ENCODE measurements at places on chromosomes 3 and 15. TPM values are rescaled to one million over a fixed set of nuclear protein-coding genes. Genes with fewer than 3 reads are reported as not detected.
A peak's percentile ranks its signal among the peaks of the same experiment; 100 is the strongest.

DNA sequence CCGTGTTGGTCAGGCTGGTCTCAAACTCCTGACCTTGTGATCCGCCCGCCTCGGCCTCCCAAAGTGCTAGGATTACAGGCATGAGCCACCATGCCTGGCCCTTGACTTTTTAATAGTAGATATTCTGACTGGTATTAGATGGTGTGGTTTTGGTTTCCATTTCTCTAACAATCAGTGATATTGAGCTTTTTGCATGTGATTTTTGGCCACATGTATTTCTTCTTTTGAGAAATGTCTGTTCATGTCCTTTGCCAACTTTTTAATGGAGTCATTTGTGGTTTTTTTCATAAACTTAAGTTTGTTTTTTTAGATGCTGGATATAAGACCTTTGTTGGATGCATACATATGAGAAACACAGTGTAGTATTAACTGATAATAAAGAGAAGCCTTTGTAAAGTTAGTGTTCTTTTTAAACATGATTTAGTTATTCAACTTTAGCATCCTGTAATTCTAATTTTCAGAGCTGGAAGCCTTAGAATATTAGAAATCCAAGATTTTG is 280.8 kb downstream of the RBMS3 start:
- no peaks in the 10 kb centered on the region for H3K27me3 ChIP-seq
- H3K4me3 ChIP-seq, result no peak overlapping the region
- H3K36me3 ChIP-seq, result no peaks in the 10 kb centered on the region
- H3K4me1 ChIP-seq, result no peaks in the 10 kb centered on the region

DNA sequence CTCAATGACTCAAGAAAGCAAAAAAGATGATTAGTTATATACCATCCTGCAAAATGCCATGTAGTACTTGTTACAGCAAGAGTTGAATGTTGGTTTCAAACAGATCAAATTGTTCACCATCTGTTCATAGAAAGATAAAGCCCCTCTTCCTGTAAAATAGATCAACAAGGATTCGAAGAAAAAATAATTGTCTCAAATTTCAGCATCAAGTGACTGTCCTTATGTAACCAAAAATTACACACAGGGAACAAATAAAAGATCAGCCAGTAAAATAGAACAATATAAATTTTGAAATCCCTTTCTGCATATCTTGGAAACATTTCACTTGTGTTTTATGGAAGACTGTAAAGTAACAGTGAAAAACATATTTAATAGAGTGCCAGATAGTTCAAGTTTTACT is 165.1 kb upstream of the STAC start:
- H3K27me3 ChIP-seq, result no peaks in the 10 kb centered on the region
- H3K36me3 ChIP-seq, result no peaks in the 10 kb centered on the region
- no peaks in the 10 kb centered on the region for H3K4me1 ChIP-seq
- DNase-seq, result no peak
- no peak overlapping the region for H3K4me3 ChIP-seq
- H3K27ac ChIP-seq, result no peak overlapping the region

DNA sequence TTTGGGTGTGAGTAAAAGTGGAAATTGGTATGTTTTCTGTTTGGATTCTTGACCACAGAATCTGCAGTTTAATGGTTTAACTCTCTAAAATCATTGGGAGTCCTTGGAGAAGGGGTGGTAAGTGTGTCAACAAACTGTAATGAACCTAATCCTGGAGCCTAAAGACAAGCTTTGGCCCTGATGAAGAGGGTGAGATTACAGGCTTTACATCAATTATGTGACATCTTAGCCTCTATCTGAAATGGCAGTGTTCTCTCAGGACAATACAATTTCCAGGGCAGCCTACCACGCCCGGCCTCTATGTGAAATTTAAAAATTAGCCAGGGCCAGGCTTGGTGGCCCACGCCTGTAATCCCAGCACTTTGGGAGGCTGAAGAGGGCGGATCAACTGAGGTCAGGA is 4.3 kb upstream of the PKM start:
- no peaks in the 10 kb centered on the region for H3K27me3 ChIP-seq
- peaks cover 46% of the 10 kb centered on the region for H3K4me1 ChIP-seq
- H3K36me3 ChIP-seq, result peaks cover 5% of the 10 kb centered on the region

PPP1R14D gene
- not detected for total RNA-seq

- DNase-seq, result no peak
- peaks cover 62% of the 10 kb centered on the region for H3K4me1 ChIP-seq
- H3K27me3 ChIP-seq, result no peaks in the 10 kb centered on the region
- no peak overlapping the region for H3K27ac ChIP-seq
Observed at GRCh38 chr3:56899851-56900250, 98.1 kb upstream of the ARHGEF3 start.

DNA sequence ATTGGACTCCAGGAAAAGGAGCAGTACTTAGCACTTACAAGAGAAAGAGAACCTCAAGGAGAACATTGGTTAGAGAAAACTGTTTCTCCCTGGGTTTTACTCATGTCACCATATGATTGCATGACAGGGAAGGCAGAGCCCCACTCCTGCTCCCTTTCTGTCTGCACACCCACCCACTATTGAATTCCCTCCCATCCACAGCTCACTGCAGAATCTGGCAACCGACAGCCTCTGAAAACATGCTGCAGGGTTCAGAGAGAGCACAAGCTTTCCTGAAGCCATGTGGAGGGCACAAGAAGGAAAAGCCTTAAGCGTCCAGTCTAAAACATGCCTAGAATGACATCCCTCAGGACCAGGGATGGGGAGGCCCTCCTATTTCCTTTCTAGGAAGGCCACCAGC is 3.0 kb upstream of the IL17RD start:
- DNase-seq, result no peak
- H3K27me3 ChIP-seq, result peaks cover 52% of the 10 kb centered on the region
- no peak overlapping the region for H3K4me3 ChIP-seq
- no peaks in the 10 kb centered on the region for H3K36me3 ChIP-seq

TNFAIP8L3 gene
- total RNA-seq, result not detected

DNA sequence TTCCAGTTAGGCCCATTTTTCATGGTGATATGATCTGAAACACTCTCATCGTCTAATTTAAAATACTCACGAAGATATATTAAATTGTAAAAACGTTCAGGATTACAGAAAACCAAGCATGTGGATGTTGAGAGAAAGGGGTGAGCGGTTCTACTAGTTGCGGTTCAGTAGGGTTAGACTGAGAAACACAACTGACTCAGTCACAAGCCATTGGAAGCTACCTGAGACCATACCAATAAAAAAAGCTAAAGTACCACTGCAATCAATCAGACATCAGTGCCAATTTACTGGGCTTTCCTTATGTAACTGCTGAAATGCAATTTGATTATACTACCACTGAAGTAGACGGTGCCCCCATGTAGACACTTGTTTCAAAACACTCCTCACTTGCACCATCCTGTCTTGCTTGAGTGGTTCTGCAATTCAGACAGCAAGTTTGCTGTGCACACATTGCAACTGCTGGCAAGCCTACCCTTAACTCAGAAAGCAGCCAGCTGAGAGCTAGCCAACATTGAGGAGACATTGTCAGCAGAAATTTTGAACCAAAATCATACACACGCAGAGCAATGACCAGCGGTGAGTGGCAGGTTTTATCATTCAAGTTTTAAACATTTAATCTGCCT is 368.7 kb upstream of the ARHGEF26 start:
- H3K27me3 ChIP-seq, result no peaks in the 10 kb centered on the region
- H3K36me3 ChIP-seq, result no peaks in the 10 kb centered on the region
- no peak overlapping the region for H3K4me3 ChIP-seq
- no peak overlapping the region for H3K27ac ChIP-seq
- H3K4me1 ChIP-seq, result no peaks in the 10 kb centered on the region

PROK2 gene
- 0.37 TPM for total RNA-seq

DNA sequence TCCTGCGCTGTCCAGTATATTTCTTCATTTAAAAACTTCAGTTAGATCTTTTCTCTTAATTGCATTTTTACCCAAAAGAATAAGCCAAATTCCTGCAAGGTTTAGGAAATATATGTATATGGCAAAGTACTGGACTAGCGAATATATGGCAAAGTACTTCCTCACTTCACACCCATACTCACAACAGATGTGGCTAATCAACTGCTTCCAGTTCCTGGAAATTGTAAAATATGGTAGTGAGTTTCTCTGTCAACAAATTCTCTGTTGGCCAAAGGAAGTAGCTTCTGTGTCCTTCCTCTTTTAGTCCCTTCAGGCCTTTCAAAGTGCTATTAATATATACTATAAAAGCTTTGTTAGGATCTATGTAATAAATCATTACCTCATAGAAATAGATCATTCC is 22.0 kb downstream of the GPR15 start:
- peaks cover 9% of the 10 kb centered on the region for H3K36me3 ChIP-seq
- H3K4me3 ChIP-seq, result peak overlapping the region; percentile 67
- H3K4me1 ChIP-seq, result peaks cover 82% of the 10 kb centered on the region
- H3K27ac ChIP-seq, result peak overlapping the region; percentile 89

GRCh38 chr3:133926736-133927539 is 31.3 kb upstream of the RAB6B start:
- H3K27ac ChIP-seq, result no peak overlapping the region
- peaks cover 6% of the 10 kb centered on the region for H3K4me1 ChIP-seq
- DNase-seq, result no peak
- no peaks in the 10 kb centered on the region for H3K36me3 ChIP-seq

- no peaks in the 10 kb centered on the region for H3K36me3 ChIP-seq
- DNase-seq, result no peak
- H3K27ac ChIP-seq, result no peak overlapping the region
- H3K4me1 ChIP-seq, result no peaks in the 10 kb centered on the region
- peaks cover 2% of the 10 kb centered on the region for H3K27me3 ChIP-seq
Observed at GRCh38 chr3:106745344-106746168, 631.7 kb upstream of the CCDC54 start.

- peaks cover 4% of the 10 kb centered on the region for H3K27me3 ChIP-seq
- no peaks in the 10 kb centered on the region for H3K36me3 ChIP-seq
- H3K4me1 ChIP-seq, result no peaks in the 10 kb centered on the region
Observed at GRCh38 chr15:99762288-99762687, 29.1 kb upstream of the LYSMD4 start.

DNA sequence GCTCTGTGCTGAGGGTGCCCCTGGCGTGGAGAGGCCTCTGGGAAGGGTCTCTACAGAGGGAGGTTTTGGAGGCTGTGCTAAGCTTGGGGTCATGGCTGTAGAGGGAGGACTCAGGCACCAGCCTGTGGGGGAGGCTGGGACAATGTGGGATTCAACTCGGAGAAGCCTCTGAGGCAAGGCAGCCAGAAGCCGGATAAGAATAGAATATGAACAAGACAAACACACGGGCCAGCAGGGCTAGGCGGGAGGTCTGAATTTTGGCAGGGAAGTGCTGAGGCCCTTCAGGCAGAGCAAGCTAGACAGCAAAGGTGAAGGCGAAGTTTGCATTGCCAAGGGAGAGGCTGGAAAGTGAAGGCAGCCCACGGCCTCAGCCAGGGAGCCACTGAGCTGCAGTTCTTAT is 612.1 kb upstream of the NR2F2 start:
- H3K4me3 ChIP-seq, result no peak overlapping the region
- H3K27me3 ChIP-seq, result no peaks in the 10 kb centered on the region
- no peaks in the 10 kb centered on the region for H3K4me1 ChIP-seq

- no peak overlapping the region for H3K4me3 ChIP-seq
- no peak for DNase-seq
- H3K27ac ChIP-seq, result no peak overlapping the region
- H3K4me1 ChIP-seq, result no peaks in the 10 kb centered on the region
Observed at GRCh38 chr3:175932586-175932985, 1073.5 kb downstream of the NAALADL2 start.

- H3K4me1 ChIP-seq, result no peaks in the 10 kb centered on the region
- peaks cover 29% of the 10 kb centered on the region for H3K27me3 ChIP-seq
- H3K27ac ChIP-seq, result no peak overlapping the region
- H3K4me3 ChIP-seq, result no peak overlapping the region
- no peak for DNase-seq
Observed at GRCh38 chr15:48109856-48110531, 10.8 kb upstream of the SLC24A5 start.

DNA sequence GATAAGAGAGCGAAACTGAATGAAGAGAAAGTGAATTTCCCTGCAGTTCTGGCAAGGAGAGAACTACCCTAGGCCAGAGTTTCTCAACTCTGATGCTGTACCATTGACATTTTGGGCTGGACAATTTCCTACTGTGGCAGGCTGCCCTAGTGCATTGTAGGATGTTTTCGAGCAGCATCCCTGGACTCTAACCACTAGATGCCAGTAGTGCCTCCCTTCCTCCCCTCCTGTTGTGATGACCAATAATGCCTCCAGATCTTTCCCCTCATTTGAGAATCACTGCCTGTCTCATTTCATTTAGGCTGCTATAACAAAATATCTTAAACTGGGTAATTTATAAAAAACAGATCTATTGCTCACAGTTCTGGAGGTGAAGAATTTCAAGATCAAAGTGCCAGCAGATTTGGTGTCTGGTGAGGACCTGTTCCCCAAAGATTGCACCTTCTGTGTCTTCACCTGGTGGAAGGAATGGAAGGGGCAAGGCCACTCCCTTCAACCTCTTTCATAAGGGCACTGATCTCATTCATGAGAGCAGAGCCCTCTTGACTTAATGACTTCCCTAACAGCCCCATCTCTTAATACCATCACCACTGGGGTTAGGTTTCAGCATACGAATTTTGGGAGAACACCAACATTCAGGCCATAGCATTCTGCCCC is 188.9 kb upstream of the MEIS2 start:
- no peak overlapping the region for H3K27ac ChIP-seq
- H3K27me3 ChIP-seq, result no peaks in the 10 kb centered on the region
- DNase-seq, result no peak
- no peaks in the 10 kb centered on the region for H3K4me1 ChIP-seq
- no peak overlapping the region for H3K4me3 ChIP-seq

GRCh38 chr15:30904812-30905211 is 1.1 kb downstream of the FAN1 start:
- DNase-seq, result no peak
- peak overlapping the region; percentile 95 for H3K4me3 ChIP-seq
- no peak overlapping the region for H3K27ac ChIP-seq
- H3K36me3 ChIP-seq, result peaks cover 43% of the 10 kb centered on the region

LRCH3 gene
- 77.5 TPM for total RNA-seq

DNA sequence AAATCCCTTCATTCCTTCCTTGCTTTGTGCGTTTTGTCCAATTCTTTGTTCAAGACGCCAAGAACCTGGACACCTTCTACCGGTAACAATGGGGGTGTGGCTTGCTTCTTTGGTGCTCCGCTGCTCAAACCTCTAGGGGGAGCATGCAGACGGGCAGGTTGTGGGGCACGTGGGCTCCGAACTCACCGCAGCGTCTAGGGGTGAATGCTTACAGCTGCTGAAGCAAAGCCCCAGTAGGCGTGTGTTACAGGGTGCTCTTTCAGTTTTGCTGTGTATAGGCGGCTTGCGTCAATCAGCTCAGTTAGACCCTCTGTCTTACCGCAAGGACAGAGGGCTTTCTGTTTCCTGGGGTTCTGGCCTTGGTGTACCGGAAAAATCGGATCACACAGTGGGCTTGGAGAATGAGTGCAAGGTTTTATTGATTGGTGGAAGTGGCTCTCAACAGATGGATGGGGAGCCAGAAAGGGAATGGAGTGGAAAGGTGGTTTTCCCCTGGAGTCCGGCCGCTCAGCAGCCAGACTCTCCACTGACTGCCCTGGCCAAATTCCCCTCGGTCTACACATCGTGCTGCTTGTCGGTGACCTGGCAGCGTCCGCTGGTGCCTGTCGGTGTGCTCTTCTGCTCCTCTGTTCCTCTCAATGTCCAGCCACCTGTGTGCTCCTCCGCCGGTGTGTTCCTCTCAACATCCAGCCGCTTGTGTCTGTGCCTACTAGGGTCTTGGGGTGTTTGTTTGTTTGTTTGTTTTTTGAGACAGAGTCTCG is 1.2 kb upstream of the LRRC34 start:
- peak; percentile 89 for DNase-seq
- peak overlapping the region; percentile 82 for H3K27ac ChIP-seq
- H3K36me3 ChIP-seq, result peaks cover 10% of the 10 kb centered on the region
- H3K4me1 ChIP-seq, result peaks cover 27% of the 10 kb centered on the region
- H3K4me3 ChIP-seq, result peak overlapping the region; percentile 77
- H3K27me3 ChIP-seq, result peaks cover 6% of the 10 kb centered on the region
